ENCODE measurements at places on chromosomes 1 and 21.

GRCh38 chr21:45962531-45963231 lies 18.9 kb upstream of the COL6A1 start:
- DNase-seq = no peak

- no peak for DNase-seq
These were observed 123.1 kb downstream of the PGBD5 start for GRCh38 chr1:230303069-230303468.

- DNase-seq = no peak
These were observed 16.3 kb downstream of the COL18A1 start for GRCh38 chr21:45421071-45421845.

- DNase-seq = no peak
These were observed 10.0 kb downstream of the LRRC53 start for GRCh38 chr1:74502432-74502831.

- no peak for DNase-seq
These were observed 297.6 kb upstream of the RUNX1 start for GRCh38 chr21:35346697-35347096.
